ENCODE measurements at places on chromosomes 11 and 22. TPM values are rescaled to one million over a fixed set of nuclear protein-coding genes. Genes with fewer than 3 reads are reported as not detected.

The KCNA4 gene
- 1.1 TPM for total RNA-seq

The NPAS4 gene
- not detected for total RNA-seq

The OR51T1 gene
- total RNA-seq: not detected

The DLG2 gene
- not detected for total RNA-seq

The KCNQ1 gene
- 2.1 TPM for total RNA-seq

The MS4A12 gene
- total RNA-seq: not detected

The RNF214 gene
- 7.2 TPM for total RNA-seq

The WNT11 gene
- total RNA-seq: not detected

The C22orf15 gene
- not detected for total RNA-seq

The ZP1 gene
- total RNA-seq: 0.81 TPM

The APOA4 gene
- not detected for total RNA-seq

The OR6X1 gene
- not detected for total RNA-seq

The CABP7 gene
- total RNA-seq: under 0.01 TPM

The HSPB2 gene
- 0.36 TPM for total RNA-seq

The NEFH gene
- 2.3 TPM for total RNA-seq

The THY1 gene
- total RNA-seq: 46.6 TPM

The MPPED2 gene
- total RNA-seq: not detected

The TBX10 gene
- total RNA-seq: not detected

The IRAG1 gene
- 3.1 TPM for total RNA-seq

The MS4A4E gene
- not detected for total RNA-seq

The TRPC6 gene
- 0.36 TPM for total RNA-seq

The SLC2A11 gene
- 11.3 TPM for total RNA-seq

The FREY1 gene
- total RNA-seq: not detected

The ZNF408 gene
- 12.5 TPM for total RNA-seq

The RTN4RL2 gene
- not detected for total RNA-seq

The PANX3 gene
- not detected for total RNA-seq

The YAP1 gene
- total RNA-seq: 87.2 TPM

The MMP8 gene
- not detected for total RNA-seq

The PANX2 gene
- 0.65 TPM for total RNA-seq

The GLYAT gene
- not detected for total RNA-seq

The TSPAN32 gene
- not detected for total RNA-seq

The ALX4 gene
- not detected for total RNA-seq

The SLC22A12 gene
- total RNA-seq: not detected

The CCDC89 gene
- 1.3 TPM for total RNA-seq

The OR8H2 gene
- not detected for total RNA-seq

The GALNT18 gene
- total RNA-seq: 1.3 TPM

The CD3E gene
- total RNA-seq: not detected

The GSTT2 gene
- not detected for total RNA-seq

The BTG4 gene
- not detected for total RNA-seq

The TMPRSS6 gene
- total RNA-seq: not detected

The CCDC81 gene
- total RNA-seq: not detected

The RBMXL2 gene
- not detected for total RNA-seq

The TRIM51 gene
- total RNA-seq: not detected

The SLC22A8 gene
- total RNA-seq: not detected

The CCDC188 gene
- total RNA-seq: 10.1 TPM

The FJX1 gene
- total RNA-seq: 40.8 TPM

The OR5P2 gene
- not detected for total RNA-seq

The NAT10 gene
- total RNA-seq: 22.7 TPM

The PGA3 gene
- total RNA-seq: not detected

The ANO9 gene
- not detected for total RNA-seq

The APOL4 gene
- total RNA-seq: not detected

All from cardiac atrium fibroblast (primary cell).